ENCODE measurements at places on chromosomes 1 and 21.

DNA sequence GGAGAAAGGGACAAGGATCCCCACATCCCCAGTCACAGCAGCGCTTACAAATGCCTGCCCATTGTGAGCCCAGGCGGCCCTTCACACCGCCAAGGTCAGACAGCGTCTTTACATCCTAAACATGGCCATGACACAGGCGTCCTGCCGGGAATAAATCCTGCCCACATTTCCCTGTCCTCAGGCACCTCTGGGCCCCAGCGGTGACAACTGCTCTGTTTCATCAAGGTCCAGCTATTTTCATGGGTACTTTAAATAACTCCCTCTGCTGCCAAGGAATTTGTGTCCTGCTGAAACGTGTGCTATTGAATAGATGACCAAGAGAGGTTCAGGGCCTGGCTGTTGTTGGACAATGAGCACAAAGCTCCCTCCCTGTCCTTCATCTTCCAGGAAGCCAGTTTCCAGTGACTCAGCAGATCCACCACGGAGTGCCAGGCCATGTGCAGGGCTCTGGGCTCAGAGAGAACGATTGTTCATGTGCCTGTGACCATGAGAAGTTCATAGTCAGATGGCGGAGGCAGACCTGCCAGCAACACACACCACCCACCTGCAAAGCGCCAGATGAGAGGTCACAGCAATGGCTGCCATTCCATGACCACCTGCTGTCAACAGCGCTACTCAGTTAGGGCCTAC is 195.8 kb downstream of the MATN1 start:
- DNase-seq, result no peak

DNA sequence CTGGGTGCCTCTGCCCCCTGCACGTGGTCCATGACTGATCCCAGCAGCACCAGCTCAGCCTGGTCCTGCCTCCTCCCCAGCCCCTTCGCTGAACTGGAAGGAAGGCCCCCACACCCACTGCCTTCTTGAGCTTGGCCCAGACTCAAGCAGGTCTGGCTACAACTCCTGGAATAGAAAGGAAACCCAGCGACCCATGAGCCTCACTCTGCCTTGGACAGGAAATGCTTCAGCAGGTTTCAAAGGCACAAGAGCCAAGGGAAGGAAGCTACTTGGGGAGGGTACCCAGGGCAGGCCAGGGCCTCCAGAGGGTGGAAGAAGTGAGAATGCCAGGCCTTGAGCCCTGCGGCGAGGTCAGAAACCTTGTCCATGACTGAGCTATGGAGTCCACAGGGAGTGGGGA is 35.9 kb upstream of the RD3 start:
- no peak for DNase-seq

DNA sequence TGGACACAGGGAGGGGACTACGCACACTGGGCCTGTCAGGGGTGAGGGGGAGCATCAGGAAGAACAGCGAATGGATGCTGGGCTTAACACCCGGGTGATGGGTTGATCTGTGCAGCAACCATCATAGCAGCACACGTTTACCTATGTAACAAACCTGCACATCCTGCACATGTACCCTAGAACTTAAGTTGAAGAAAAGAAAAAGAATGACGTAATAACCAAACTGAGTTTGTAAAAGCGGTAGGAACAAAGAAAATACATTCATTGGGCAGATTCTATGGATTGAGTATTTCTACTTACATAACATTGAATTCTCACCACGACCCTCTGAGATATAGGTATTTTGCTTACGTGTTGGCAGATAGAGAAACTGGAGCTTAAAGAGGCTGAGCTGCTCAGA is 468.4 kb downstream of the TTLL7 start:
- DNase-seq, result no peak

DNA sequence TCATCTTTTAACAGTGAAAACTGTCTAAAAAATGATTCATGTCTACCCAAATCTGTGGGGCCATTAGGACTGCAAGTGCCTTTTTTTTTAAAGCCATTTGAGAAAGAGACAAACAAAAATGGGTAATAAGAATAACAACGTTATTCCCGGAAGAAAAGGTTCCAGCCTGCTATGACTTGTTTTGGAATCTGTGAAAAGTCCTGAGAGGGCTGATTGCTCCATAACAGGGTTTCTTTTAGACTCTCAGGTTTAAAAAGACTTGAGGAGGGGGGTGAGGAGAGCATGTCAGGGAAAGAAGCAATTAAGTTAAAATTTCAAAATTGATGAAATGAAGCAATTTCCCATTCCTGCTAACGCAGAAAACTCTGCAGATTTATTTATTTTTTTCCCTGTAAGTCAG is 56.4 kb downstream of the CACHD1 start:
- DNase-seq, result no peak

DNA sequence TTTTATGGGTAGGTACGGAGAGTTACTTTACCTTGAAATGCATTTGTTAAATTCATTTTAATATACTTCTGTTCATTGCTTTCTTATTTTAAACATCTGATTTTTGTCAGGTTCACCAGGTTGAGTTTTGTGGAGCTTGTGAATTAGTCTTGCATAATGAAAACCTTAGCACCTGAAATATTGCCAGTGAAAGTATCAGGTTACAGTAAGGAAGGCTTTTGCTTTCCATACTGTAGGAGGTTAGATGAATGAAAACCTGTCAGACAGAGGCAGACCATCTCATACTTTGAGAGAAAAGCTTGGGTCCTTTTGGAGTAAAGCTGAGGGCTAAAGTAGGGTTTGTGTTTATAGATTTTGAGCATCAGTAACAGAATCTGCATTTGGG is 34.7 kb downstream of the THRAP3 start:
- DNase-seq, result no peak

GRCh38 chr1:34781071-34781843 is at the start of gene GJB3:
Gene GJB3, plus strand, starts transcription at chr1:34781214. Its CDS starts 3,549 bp downstream, at chr1:34784763.
- no peak for DNase-seq

GRCh38 chr1:10795276-10796021 is 997 bp downstream of the CASZ1 start:
- DNase-seq, result no peak

GRCh38 chr1:226640321-226641136 is 92.0 kb downstream of the STUM start:
- no peak for DNase-seq

DNA sequence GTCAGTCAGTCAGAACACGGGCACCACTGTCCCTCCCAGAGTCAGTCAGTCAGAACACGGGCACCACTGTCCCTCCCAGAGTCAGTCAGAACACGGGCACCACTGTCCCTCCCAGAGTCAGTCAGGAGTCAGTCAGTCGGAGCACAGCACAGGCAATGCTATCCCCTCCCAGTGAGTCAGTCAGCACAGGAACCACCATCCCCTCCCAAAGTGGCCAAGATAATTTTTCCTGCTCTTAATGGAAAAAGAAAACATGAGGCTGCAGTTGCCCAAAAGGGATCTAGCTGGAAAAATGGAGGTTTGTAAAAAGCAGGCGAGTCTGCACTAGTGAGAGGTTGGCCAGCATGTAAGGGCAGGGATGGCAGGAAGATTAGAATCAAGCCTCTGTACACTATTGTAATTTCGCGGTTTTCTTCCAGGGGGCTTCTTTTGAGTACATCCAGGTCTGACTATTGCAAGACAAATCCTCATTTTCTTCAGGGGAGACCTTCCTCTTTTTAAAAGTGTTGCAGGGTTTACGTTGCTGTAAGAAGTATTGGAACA is 213.8 kb downstream of the SIPA1L2 start:
- no peak for DNase-seq

DNA sequence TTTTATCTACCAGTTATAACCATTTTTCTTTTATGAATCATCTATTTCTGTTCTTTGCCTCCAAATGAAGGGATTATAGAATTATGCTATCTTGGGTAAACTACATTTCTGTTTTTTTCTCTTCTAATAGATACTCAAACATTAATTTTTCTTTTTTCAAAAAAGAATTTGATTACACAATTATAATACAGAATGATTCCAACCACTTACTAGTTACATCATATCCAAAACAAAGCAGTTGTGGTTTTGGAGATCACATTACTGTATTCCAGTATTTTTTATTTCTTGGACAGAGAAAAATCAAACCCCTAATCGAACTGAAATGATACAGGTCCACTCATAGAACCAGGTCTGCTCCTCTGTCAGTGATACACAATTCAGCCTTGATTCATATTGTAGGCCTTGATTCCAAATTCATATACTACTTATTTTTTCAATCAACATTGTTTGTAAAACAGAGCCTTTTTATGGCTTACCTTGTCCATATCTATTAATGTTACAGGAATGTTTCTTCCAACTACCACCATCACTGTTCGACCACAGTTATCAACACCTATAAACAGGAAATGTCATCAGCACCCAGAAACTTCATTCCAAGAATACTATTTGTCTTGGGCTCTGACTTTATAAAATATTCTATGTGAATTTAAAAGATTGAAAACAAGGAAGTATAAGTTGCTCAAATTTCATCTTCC is 43.2 kb downstream of the GDAP2 start:
- DNase-seq, result peak; percentile 70

GRCh38 chr1:151756291-151756690 is 7.0 kb downstream of the MRPL9 start:
- DNase-seq, result peak; percentile 55

- peak; percentile 98 for DNase-seq
These were observed 118.9 kb downstream of the ATF6 start for GRCh38 chr1:161885003-161885402.

DNA sequence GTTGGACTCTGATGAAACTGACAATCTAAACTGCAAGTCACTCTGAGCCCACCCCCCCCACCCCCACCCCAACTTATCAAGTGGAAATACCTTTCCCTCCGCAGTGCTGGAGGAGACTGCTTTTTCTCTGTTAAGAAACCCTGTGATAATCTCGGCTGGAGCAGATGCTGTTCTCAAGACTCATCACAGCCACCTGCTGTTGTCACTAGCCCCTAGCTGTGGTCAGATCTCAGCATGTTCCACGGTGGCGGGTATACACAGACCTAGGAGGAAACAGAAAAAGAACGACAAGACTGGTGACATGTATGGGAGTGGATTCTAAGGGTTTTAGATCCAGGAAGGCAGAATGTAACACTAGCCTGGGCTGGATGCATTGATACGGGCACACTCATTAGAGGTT is 2.3 kb downstream of the ACTL8 start:
- DNase-seq, result no peak

GRCh38 chr1:21068937-21069336 is 107.8 kb downstream of the EIF4G3 start:
- DNase-seq, result no peak

DNA sequence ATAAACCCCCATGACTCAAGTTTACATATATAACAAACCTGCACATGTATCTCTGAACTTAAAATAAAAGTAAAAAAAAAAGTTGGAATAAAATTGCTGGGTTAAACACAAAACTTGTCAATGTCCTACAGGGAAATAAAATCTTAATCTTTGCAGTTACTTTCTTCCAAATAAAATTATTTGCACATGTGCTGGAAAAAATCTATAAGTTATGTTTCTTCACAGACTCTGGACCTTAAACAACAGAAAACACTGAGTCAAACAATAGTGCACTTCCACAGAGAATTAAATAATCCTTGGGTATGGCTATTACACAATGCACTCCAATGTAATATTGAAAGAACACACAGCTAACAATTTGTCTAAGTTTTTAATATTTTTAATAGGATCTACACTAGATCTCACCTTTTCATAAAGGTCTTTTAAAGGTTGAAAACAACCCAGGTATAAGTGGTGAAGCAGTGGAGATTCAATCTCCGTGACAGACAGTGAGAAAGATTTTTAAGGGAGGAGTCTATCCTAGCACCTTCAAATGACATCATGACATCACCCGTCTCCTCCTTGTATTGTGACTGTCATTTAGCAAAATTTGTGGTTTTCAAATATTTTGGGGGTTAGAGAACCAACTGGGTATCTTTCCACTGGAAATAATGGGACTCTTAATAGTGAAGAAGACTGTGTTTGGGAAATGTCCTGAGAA is 25.2 kb upstream of the FGGY start:
- DNase-seq, result no peak

DNA sequence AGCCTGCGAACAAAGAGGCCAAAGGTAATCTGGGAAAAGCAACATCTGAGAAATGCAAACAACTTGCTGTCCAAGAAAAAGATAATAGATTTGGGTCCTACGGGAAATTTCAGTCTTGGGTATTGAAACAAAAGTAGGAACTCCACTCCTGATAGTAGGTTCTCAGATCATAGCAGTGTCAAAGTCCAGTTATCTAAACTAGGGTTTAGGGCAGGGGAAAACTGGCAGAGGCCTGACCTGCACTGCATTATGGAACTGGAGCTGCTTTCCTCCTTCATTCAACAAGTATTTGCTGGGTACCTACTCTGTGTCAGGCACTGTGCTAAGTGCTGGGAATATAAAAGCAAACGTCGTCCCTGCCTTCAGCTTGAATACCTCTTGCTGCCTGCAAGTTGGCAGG is 60.7 kb upstream of the NGF start:
- no peak for DNase-seq

DNA sequence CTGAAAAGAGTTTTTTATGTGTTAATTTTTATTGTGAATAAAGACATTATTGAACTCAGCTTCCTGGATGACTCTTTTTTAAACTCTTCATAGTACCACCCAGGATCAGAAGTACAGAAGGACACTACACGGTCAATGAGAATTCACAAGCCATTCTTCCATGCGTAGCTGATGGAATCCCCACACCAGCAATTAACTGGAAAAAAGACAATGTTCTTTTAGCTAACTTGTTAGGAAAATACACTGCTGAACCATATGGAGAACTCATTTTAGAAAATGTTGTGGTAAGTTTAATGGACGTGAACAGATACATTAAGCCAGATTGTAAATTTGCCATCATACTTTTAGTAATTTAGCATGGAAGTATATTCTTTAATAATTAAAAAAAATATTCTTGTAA is 249.5 kb downstream of the TPR start:
- no peak for DNase-seq

DNA sequence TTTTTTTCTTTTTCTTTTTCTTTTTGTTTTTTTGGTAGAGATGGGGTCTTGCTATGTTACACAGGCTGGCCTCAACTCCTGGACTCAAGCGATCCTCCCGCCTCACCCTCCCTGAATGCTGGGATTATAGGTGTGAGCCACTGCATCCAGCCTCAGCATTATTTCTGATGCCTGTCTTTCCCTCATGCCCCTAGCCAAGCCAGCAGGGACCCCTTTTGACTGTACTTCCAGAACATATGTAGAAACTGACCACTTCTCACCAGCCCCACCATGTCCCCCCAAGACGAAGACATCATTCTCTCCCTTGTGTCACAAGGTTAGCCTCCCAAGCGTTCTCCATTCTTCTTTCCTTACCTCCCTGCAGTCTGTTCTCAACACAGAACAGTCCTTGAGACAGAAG is 107.9 kb upstream of the COA6 start:
- no peak for DNase-seq

All from HCEC 1CT (cell line).